ENCODE measurements at places on chromosomes 16 and 17.

- no peak for DNase-seq
Observed at GRCh38 chr16:78324649-78325285, 225.3 kb downstream of the WWOX start.

DNA sequence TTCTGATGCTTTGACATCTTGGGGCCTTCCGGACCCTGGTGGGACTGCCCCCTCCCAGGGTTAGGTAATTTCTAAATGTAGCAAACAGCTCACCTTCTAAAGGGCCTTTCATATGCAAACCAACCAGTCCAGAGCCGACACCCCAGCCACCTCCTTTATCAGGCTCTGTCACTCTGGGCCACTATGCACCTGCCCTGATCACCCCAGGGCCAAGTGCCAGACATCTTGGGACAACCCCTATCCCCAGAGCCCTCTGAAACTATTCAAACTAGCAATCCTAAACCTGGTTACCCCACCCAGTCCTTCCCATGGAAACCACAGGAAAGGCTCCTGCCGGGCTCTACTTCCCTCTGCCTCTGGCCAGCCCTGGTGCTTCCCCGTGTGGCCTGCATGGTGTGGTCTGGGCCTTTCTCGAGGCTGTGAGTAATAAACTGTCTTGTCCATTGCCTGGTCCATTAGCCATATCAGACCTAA is 91.2 kb upstream of the TNRC6C start:
- no peak for DNase-seq

DNA sequence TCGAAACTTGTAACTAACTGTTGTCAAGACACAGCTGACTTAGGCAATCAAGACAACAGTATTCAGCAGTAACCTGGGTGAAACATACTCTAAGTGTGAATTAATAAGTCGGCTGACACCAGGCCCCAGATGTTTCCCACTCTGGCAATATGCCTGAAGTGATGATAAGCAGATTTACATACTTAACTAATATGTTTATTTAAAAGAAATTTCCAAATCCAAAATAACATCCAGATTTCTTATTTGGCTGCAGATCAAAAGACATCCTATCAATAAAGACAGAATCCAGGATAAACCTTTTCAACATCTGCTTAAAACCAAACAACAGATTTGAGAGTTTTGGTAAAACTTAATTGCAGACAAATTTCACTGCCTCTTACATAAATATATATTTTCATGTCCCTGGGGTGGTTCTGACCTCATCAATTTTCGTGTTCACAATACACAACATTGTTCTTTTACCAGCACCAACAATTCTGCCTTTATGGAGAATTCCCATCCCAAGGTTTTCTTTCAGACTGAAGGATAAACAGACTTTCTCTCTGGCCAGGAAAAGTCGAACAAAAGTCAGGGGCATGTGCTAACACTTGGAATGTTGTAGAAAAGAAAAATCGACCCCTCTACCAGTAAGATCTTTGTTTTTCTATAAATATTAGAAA is 45.1 kb upstream of the TOX3 start:
- DNase-seq, result no peak

GRCh38 chr16:67084345-67085028 is 25.3 kb upstream of the PHAF1 start:
- no peak for DNase-seq

DNA sequence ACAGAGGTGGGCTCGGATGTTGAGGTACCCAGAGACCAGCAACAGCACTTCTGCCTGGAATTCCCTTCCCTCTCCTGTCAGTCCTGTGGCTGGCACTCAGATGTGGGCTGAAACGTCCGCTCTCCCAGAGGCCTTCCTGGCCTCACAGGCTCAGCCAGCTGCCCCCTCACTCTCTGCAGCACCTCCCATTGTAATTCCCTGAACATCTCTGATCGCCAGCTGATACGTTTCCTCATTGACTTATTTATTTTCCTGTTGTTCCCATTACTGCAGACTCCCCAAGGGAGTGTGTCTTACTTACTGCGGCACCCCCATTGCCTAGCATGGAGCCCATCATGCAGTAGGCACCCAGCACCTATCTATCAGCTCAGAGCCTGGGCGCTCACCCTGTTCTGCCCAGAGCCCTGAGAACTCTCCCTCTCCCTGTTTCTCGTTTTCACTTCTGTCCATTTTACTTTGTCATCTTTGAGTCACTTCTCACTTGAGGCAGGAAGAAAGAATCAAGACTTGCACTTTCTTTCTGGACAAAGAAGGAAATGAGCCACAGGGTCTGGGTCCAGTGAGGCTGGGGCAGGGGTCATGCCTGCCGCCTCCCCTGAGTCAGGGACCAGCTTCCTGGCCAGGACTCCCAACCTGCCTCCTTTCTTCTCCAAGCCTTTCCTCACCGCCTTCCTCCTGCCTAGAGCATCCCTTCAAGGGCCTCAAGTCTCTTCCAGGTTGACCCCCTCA is 10.2 kb downstream of the CDH5 start:
- DNase-seq, result no peak

- DNase-seq, result no peak
Observed at GRCh38 chr16:575354-576196, 5.8 kb downstream of the PIGQ start.

DNA sequence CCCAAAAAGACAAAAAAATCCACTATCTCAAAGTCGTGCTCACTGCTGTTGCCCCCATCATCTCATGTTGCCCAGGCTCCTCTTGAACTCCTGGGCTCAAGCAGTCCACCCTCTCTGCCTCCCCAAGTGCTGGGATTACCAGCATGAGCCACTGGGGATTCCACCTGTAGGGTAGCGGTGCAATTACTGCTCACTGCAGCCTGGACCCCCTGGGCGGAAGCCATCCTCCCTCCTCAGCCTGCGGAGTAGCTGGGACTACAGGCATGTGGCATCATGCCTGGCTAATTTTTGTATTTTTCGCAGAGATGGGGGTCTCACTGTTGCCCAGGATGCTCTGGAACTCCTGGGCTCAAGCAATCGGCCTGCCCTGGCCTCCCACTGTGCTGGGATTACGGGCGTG is 37.9 kb upstream of the BHLHA9 start:
- no peak for DNase-seq

DNA sequence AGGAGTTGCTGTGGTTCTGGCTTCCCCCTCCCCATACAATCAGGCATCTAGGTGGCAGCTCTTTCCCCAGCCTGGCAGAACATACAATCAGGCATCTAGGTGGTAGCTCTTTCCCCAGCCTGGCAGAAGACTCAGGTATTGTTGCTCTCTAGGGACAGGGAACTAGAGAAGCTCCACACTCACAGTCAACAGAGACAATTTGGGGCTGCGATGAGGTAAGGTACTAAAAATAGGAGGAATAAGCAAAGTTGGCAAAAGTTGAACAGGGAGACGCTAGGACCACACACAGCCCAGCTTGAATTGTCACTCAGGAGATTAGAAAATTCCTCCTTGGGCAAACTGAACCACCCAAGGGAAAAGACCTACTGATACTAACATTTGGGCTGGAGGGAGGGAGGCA is 315.5 kb upstream of the CDH5 start:
- DNase-seq, result no peak

DNA sequence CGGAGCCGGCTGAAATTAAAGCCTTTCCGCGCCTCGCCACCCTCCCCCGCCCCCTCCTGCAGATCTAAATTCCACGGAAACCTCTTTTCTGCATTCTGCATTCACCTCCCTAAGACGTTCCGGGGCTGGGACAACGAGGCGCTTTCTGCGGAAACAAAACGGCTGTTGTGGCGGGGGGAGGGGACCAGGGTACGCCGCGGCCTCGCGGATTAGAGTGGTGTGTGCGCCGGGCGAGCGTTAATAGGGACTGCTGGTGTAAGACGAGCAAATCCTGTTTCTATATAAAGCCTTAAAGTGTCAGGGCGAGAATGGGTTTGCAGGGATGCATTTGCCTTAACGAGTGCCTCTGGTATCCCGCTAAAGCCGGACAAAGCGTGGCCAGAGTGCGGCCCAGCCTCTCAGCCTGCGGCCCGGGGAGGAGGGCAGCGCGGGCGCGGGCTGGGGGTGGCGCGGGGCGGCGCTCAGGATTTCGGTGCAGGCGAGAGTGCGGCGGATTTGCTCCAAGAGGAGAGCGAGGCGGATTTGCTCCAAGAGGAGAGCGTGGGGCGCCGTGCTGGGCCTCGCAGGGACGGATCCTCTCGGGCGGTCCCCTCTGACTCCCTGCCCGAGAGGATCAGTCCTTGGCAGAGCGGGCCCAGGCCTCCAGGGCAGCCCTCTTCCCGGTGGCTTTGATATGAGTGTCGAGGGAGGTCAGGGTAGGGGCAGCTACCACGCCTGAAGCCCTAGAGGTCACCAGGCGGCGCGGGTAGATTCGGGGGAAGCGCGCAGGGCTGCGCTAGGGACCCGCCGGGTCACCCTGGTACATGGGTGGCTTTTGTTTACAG is 5.1 kb downstream of the BAHCC1 start:
- DNase-seq, result no peak

- DNase-seq, result no peak
Observed at GRCh38 chr17:5513628-5514027, 27.3 kb downstream of the MIS12 start.

GRCh38 chr17:77493238-77493820 is 352.6 kb downstream of the SEC14L1 start:
- no peak for DNase-seq

DNA sequence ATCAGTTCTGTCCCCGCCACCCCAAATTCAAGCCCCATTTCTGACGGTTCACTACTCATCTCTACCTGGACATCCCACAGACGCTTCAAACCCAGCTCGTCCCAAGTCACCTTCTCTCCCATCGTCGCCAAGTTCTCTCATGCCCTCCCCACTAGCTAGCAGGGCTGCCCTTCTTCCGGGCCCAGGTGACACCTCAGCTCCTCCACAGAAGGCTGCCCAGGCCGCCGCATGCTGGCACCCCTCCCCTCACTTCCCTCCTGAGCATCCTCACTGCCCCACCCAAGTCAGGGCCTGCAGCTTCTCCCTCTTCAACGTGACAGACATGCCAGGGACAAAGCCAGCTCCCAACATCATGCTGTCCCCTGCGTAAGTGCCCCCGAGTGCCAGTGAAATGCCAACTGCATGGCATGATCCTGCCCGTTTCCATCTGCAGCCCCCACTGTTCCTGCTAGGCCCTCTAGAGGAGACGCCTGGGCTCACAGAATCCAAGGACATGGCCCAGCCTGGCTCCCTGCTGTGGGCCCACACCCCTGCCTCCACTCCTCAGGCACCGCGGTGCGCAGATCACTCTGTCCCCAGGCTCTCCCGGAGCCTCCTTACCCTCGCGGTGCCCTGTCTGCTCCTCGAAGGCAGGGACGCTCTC is 5.9 kb downstream of the CYB561 start:
- DNase-seq, result no peak

- DNase-seq, result no peak
Observed at GRCh38 chr16:86575754-86576557, 2.4 kb upstream of the FOXL1 start.

- no peak for DNase-seq
Observed at GRCh38 chr17:565521-565920, 149.1 kb downstream of the VPS53 start.

DNA sequence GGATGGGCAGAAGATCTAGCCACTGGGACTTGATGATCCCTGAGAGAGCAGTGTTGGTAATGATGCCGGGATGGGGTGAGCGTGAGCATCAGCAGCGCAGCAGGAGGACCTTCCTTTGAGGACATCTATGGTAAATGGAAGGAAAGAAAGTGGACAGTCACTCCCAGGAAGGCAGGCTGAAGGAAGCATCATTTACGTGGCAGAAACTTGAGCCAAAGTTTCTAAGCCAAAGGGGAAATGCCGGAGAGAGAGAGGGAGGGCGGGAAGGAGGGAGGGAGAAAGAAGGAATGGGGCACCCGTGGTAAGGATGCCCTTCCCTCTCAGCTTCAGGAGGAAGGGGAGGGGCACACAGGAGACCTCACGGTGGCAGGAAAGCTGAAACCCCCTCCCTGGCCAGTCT is 86.3 kb upstream of the CACNG5 start:
- DNase-seq, result no peak

DNA sequence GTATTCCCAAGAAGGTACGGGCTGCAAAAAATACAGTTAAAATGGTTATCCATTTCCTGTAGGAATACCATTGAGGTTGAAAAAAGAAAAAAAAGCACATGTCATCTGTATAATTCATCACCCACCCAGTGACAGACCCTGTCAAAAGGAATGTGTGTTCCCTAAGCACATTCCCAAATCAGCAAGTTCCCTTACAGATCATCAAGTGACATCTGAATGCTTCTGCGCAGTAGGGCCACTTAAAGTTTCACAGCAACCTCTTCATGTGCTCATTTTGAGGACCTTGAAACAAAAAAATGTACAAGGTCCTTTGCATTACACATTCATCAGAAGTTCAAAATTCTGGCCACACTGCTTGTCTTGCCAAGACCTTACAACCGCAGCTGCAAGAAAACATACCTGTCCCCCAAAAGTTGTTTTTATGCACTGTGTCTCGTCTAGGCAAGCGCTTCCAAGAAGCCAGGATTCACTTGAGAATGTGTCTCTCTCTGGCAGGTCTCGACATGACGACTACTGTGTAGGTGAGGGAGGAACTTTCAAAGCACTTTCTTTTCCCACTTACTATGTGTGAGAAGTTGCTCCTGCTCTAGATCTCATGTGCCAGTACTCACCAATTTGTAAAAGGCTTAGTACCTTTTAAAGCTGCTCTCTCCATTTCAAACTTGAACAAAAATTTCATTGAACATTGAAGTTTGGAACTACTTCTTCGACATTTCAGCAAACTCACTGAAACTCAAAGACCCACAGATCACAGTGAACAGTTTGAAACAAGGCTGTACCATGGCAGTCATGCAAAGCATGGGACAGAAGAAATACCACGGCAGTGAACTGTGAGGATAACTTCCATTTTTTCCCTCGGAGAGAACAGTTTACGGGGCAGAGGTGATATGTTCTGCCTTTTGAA is 4.3 kb upstream of the POLG2 start:
- no peak for DNase-seq

- no peak for DNase-seq
Observed at GRCh38 chr17:29625037-29625750, 2.5 kb upstream of the CORO6 start.

DNA sequence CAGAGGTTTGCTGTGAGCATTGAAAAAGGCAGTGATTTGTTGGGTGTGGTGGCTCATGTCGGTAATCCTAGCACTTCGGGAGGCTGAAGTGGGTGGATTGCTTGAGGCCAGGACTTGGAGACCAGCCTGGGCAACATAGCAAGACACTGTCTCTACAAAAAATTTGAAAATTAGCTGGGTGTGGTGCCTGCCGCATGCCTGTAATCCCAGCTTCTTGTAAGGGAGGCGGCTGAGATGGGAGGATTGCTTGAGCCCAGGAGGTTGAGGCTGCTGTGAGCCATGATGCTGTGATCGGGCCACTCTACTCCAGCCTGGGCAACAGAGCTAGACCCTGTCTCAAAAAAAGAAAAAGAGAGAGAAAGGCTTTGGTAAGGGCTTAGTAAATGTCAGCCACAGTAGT is 7.0 kb upstream of the NPIPB2 start:
- no peak for DNase-seq

GRCh38 chr17:69427486-69428197 is 13.1 kb downstream of the MAP2K6 start:
- DNase-seq, result no peak

GRCh38 chr16:61807551-61807950 is 228.7 kb downstream of the CDH8 start:
- DNase-seq, result no peak

GRCh38 chr17:59377410-59377809 is 46.0 kb downstream of the YPEL2 start:
- DNase-seq, result no peak
